ENCODE measurements at places on chromosomes 11 and 22.

GRCh38 chr11:36619502-36619901, 21.5 kb upstream of the RAG2 start:
- no peak for DNase-seq

DNA sequence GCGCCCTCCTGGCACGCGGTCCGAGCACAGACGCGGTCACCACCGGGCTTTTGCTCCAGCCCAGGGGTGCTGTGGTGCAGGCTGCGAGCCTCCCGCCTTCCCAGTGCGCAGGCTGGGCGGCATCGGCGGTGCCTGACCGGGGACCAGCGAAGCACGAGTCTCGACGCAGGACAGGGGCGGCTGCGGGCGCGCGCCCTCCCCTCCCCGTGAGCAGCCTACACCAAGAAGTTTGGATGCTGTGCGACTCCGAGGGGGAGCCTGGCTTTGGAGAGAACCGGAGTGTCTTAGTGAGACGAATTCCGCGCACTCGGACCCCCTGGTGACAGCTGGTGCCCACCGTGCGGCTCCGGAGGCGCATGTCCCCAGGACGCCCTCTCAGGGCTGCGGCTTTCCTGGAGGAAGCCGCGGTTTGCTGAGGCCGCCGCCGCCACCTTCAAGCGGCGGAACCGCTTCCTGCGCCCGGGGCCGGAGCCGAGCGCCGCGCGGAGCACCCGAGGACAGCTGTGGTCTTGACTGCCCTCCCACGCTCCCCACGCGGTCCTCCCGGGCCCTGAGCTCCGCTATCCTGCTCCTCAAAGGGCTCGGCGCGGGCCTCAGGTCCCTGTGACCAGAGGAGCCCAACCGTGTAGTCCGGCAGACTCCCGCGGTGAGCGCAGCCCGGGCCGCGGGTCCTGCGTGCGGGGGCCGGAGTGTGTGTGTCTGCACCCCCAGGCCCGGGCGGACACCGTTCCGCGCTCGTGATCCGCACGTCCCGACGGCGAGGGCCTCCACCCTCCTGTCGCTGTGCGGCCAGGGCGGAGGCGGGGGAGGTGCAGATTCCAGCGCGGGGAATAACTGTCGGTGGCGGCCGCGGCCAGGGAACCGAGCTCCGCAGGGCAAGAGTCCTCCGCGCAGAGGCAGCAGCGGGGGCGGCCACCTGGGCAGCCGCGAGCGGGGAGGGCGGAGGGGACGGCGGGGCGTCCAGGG, 1.7 kb downstream of the FGF3 start:
- no peak for DNase-seq

DNA sequence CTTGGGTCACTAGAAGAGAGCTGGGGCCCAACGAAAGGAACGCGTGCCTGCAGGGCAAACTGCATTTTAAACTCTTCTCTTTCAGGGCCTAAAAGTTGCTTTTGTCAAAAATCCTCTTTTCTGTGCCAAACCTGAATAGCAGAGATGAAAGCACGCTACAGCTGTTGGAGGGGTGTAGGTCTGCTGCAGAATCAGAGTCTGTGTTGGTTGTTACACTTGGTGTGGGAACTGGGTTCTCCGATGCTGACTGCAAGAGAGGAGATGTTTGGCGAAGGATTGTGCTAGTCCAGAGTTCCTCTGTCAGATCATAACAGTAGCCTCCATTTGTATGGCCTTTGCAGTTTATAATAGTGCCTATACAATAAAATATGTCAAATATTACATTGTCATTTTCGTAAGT, 41.8 kb downstream of the BARX2 start:
- no peak for DNase-seq

DNA sequence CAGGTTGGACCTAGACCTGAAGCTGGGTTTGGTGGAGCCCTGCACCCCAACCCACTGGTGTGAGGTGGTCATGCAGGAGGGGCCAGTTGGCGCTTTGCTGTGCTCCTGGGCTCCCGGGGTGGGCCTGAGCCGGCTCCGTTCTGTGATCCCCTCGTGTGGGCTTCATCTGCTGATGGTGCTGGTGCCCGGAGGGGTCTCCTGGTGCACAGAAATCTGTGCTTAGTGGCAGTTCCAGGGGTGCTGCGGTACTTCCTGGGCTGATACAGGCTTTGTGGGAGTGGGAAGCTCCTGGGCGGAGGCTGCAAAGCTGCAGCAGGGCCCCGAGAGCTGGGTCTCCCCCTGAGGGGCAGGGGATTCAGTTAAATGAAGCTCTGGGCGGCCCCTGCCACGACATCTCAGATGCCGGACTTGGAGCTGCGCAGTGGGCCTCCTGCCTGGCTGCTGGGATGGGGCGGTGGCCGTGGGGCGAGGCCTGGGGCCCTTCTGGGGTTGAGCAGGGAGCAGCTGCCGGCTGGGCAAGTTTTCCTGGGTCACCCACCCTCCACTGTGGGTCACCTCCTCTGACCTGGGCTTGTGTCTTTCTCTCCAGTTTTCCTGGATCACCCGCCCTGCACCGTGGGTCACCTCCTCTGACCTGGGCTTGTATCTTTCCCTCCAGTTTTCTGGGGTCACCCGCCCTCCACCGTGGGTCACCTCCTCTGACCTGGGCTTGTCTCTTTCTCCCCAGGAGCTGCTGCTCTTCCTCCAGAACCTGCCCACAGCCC, 410.5 kb downstream of the TBC1D22A start:
- DNase-seq = no peak

GRCh38 chr11:119880143-119880542, 151.1 kb upstream of the NECTIN1 start:
- no peak for DNase-seq

- no peak for DNase-seq
Measured at GRCh38 chr22:47176573-47177333, 414.3 kb downstream of the TBC1D22A start.

DNA sequence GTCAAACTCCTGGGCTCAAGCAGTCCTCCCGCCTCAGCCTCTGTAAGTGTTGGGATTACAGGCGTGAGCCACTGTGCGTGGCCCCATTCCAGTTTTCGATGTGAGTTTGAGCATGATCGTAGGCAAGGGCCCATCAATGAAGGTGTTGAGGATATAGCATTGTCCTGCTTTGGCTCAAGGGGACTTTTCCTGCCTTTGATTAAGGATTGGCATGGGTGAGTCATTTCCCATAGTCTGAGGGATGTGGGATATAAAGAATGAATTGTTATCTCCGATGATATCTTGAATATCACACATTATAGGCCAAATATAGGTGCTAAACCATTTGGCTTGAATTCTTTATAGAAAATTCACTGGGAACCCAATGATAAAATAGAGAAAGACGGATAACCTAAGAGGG, 30.4 kb downstream of the STIM1 start:
- DNase-seq = no peak

DNA sequence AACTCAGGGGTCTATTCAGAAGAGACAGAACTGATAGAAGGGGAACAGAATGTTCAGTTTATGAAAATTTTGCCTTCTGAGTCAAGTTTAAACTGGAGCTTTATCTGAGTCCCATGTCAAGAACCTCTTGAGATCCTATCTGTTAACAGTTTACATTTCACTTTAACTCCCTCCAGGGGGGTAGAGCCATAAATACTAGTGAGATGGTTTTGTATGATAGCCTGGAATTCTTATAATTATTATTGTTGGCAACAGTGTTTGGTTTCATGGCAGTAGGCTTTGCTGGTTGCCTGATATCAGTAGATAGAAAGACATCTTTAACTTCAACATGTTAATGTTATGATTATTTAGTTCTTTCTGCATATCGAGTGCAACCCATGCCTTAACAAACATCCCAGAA, 498.5 kb downstream of the INSC start:
- no peak for DNase-seq

DNA sequence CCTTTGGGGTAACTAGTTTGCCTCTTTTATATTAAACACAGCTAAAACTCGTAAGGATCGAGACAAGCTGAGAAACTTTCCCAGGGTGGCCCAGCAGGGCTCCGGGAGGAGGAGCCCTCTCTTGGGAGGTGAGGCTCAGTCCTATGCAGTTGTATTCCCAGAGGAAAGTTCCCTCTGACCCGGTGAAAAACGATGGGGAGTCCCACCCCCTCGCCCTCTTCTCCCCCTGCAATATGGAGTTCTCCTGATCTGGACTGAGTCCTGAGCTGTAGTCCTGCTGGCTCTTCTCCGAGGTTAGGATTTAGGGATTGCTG, 1.3 kb downstream of the NTM start:
- DNase-seq = no peak

DNA sequence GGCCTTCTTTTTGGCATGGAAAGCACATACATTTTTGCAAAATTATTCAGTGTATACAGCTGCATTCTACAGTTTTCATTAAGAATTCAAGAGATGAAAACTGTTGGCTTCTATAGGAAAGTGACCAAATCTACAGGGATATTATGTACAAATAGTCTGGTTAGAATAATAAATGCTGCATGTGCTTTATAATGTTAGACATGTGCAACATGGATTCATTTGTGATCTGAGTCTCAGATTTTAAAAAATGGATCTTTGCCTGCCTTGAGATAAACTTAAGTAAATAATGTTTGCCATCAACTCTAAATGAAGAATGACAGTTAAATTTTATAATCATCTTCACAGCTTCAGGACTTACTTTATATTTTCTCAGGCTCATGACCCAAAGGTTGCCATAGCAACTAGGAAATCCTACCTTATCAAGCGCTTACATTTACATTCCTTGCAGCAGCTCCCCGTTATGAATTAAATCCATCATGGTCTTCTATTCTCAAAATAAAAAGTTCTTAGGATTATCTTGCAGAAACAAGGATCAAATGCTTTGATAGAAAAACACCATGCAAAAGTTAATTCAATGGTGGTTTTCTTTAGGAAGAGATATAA, 200.2 kb downstream of the CADM1 start:
- DNase-seq = no peak

DNA sequence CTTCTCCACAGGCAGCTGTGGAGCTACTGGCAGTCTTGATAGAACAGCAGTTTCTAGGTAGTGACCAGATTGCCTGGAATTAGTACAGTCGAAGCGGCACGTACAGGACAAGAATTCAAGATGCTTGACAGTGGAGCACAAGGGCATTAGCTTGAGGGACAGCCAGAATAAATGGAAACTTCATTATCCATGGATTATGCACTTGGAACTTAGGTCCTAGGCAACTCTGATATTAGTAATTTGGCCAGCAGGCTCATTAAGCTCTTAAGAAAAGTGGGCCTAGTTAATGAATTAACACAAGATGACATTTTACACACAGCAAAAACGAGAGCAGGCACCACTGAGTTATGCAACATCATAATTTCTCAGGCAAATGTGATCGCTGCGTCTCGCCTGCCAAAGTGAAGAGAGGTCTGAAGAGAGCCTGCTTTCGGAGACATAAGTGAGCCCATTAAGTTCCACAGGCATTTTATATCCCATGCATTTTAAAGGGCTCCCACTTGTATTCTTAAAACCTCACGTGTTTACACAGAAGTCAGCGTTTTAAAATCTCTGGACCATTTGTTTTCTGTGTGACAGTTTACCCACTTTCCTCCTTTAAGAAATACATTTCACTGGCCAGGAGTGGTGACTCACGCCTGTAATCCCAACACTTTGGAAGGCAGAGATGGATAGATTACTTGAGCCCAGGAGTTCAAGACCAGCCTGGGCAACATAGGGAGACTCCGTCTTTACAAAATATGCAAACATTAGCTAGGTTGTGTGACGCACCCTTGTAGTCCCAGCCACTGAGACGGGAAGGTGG, 66.2 kb downstream of the COMMD9 start:
- no peak for DNase-seq

DNA sequence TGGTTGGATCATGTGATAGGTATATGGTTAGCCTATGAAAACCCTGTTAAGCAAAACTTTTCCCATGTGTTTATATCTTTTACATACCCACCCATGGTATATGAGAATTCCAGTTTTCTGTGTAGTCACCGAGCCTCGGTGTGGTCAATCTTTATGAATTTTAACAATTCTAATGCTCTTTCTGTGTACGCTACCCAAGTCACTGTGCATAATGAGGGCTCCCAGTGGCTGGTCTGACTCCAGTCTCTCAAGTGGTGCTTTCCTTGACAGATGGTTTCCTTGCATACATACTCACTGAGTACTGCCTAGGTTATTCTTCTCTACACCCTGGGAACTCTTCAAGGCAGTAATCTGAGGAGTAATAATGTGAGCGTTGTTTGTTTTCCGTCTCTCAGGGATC, 17.6 kb downstream of the MUC15 start:
- no peak for DNase-seq

GRCh38 chr11:15507592-15507991, 392.9 kb downstream of the INSC start:
- no peak for DNase-seq

GRCh38 chr11:80719292-80719646, 1278.4 kb upstream of the TENM4 start:
- DNase-seq = no peak

GRCh38 chr11:98572941-98573340, 447.8 kb upstream of the CNTN5 start:
- no peak for DNase-seq

GRCh38 chr11:104333977-104334376, 170.0 kb upstream of the PDGFD start:
- DNase-seq = no peak

- DNase-seq = no peak
Measured at GRCh38 chr22:35614404-35614803, 2.7 kb downstream of the MB start.

- DNase-seq = no peak
Measured at GRCh38 chr11:26960281-26960680, 33.6 kb upstream of the FIBIN start.

DNA sequence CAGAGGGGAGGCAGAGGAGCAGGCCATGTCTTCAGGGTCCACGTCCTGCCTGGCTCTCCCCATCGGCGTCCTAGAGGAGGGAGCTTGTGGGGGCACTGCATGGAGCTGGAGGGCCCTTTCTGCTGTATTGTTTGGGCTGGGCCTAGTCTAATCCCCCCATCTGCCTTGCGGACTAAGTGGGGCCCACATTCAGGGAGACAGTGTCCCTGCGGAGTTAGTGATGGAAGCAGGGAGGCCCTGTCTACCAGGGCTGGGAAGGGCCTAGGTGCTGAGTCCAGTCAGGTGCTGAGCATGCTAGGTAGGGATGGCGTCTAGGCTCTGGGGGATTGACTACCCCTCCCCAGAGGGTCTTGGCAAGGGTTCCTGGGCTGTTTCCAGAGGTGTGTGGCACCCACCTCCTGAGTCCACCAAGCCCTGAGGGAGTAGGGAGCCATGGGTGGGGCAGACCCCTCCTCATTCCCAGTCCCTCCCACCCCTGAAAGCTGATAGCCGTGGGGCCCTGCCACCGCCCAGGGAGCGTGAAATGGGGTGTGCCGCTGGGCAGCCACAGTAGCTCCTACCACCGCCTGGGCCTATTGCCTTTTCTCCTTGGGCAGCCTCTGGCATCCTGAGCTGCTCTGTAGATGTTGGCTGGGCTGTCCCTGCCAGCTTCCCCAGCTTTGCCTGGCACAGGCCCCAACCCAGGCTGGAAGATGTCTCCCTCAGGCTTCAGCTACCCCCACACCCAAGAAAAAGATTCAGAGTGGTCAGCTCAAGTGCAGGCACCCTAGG, 1.9 kb upstream of the POLD4 start:
- DNase-seq = no peak

DNA sequence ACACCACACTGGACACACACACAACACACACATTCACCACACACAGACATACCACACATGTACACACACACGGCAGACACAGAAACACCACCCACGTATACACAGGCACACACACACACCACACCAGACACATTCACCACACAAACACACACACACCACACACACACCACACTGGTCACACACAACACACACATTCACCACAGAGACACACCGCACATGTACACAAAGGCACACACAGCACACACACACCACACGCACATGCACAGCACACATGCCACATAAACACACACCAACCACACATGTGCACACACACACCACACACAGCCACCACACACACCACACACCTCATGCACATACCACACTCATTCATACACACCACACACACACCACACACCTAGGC, 84.2 kb upstream of the PRR5 start:
- DNase-seq = no peak

All from stimulated activated CD8-positive, alpha-beta memory T cell treated with anti-CD3 and anti-CD28 coated beads, Interleukin-7, amount 100 ng/mL, for 24 hours (primary cell).